Gastrocnemius medialis (tissue), 4 donors: ENCODE measurements at places on chromosomes 7 and 10. TPM values are rescaled to one million over a fixed set of nuclear protein-coding genes. Genes with fewer than 3 reads are reported as not detected.

DNA sequence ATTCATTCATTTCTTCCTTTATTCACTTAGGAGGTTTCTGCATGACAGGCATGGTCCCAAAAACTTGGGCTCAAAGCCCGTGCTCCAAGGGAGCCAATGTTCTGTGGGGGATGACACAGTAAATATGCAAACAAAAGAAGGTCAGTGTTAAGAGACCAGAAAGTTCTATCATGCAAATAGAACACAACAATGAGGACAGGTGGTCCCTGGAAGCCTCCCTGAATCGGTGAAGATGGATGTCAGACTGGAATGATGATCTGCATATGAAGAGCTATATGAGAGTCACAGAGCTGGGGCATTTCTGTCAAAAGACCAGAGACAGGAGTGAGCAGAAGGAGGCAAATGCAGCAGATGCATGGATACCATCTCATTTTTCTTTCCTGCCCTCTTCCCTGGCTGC lies 129.0 kb downstream of the ABCA13 start:
- no peaks in the 10 kb centered on the region for H3K36me3 ChIP-seq
- no peak overlapping the region for H3K4me3 ChIP-seq
- DNase-seq: no peak
- H3K27me3 ChIP-seq: no peaks in the 10 kb centered on the region
- no peaks in the 10 kb centered on the region for H3K4me1 ChIP-seq

DNA sequence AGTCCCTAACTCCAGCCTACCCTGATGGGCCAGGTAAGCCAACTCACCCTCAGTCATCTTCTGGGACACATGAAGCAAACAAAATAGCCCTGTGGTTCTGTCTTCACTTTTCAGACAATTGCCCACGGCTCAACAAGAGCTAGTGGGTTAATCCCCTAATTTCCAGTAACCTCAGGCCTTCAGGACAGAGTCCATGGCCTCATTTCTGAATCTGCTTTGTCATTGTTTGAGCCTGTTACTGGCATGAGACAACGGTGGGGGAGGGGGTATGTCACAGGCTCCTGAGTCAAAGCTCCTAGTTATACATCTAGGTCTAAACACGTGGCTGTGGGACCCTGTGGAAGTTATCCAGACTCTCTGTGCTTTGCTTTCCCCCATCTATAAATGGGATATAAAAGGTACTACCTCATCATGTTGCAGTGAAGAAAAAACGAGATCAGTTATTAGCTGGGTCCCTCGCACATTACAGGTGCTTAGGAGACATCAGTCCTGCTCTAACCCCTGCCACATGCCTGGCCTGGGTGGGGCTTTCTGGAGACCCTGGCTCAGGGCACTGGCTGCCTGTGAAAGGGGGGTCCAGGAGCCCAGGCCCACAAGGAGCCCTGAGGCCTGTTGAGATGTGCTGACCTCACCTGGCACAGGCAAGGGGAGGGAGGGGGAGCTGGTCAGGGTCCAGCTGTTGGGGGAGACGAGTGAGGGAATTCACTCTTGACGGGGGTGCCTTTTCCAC lies 16.5 kb downstream of the MAT1A start:
- H3K4me1 ChIP-seq: no peaks in the 10 kb centered on the region
- DNase-seq: no peak
- no peaks in the 10 kb centered on the region for H3K36me3 ChIP-seq
- no peak overlapping the region for H3K27ac ChIP-seq
- no peak overlapping the region for H3K4me3 ChIP-seq
- no peaks in the 10 kb centered on the region for H3K27me3 ChIP-seq

- peak overlapping the region; percentile 61 for H3K27ac ChIP-seq
- H3K36me3 ChIP-seq: no peaks in the 10 kb centered on the region
- no peaks in the 10 kb centered on the region for H3K27me3 ChIP-seq
- peaks cover 34% of the 10 kb centered on the region for H3K4me1 ChIP-seq
Observed at GRCh38 chr7:137873979-137874777, 27.4 kb upstream of the DGKI start.

The RTKN2 gene
- not detected for total RNA-seq

The ARHGEF35 gene
- total RNA-seq: not detected

The NCF1 gene
- total RNA-seq: 0.41 TPM
